ENCODE measurements at places on chromosomes 5 and 9. TPM values are rescaled to one million over a fixed set of nuclear protein-coding genes. Genes with fewer than 3 reads are reported as not detected.

PNPLA7 gene
- polyA plus RNA-seq, result 4.5 TPM

- DNase-seq, result peak; percentile 43
Measured at GRCh38 chr9:14692470-14693250, 572 bp downstream of the ZDHHC21 start.

- peak; percentile 84 for DNase-seq
Measured at GRCh38 chr5:127290019-127290945, at the start of gene MEGF10. Gene MEGF10, plus strand, starts transcription at chr5:127290796. Its CDS starts 40,513 bp downstream, at chr5:127331309.

GRCh38 chr5:88727705-88728313, 155.2 kb downstream of the MEF2C start:
- DNase-seq, result no peak

DNA sequence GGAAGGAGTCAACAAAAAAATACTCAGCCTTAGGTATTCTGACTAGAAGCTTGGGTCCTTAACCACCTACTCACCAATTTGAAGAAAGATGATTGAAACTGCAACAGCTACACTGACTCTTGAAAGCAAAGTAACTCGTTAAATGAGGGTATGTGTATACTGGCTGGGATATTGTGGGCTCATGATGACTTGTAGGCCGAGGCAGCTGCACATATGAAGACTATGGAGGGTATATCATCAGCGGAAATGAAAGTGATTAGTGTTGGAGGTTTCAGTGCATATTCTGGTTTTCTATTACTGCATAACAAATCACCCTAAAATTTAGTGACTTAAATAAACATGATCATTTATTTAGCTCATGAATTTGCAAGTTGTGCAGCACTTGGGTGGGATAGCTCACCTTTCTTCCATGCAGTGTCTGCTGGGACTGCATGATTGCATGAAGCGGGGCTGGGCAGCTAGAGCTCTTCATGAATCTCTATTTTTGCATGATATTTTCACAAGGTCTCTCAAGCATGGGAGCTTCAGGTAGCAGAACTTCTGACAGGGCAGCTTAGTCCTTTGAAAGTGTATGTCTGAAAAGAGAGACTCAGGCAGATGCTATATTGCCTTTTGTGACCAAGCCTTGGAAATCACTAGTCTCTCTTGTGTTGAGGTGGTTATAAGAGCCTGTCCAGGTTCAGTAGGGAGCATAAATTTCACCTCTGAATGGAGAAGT, 96.1 kb upstream of the CDKN2B start:
- DNase-seq, result no peak

DNA sequence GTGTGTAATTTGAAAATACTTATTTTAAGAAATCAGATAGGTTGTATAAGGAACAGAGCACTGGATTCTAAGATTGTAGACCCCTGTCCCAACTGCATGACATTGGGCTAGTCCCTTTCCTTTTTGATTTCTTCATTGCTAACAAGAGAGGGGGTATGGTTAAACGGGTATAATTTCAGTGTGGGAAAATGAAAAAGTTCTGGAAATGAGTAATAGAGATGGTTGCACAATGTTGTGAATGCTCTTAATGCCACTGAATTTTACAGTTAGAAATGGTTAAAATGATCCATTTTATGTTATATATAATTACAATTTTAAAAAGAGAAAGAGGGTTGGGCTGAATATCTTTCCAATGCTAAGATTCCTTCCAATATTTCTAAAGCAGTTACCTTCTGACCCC, 103.3 kb upstream of the LHFPL2 start:
- no peak for DNase-seq

DNA sequence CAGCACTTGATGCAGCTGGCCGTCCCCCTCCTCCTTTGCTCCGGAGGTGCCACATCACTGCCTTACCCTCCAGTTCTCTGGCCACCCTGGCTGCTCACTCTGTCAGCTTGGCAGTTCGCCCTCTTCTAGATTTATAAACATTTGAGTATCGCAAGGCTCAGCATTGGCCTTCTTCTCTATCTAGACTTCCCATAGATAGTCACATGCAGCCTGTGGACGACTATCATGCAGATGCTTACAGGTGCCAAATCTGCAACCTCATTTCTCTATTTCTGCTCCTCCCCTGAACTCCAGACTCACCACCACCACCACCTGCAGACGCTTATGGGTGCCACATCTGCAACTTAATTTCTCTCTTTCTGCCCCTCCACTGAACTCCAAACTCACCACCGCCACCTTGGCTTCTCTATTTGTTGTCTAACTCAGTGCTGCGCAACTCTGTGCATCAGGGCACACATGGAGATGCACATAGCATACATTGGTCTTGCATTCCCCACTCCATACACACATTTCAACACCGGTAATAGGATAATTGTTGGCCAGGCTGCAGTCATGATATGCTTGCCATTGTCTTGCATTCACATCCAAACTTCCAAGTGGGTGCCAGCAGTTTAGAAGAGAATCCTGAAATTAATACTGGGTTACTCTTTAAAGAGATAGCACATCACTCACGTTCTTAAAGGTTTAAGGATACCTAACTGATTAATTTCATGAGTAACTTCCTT, 1.9 kb upstream of the DAP start:
- DNase-seq, result no peak

DNA sequence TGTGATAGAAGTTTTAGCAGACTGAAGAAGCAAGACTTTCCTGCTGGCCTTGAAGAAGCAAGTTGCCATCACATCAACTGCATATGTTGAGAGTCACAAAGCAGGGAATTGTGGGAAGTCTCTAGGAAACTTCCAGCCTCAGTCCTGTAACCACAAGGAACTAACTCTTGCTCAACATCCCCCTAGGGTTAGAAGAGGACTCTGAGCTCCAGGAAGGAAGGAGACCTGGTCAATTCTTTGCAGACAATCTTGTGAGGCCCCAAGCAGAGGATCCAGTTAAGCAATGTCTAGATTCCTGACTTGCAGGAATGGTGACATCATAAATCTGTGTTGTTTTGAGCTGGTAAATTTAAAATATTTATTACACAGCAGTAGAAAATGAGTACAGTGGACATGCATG, 18.6 kb upstream of the ZNF366 start:
- DNase-seq, result no peak

- no peak for DNase-seq
Measured at GRCh38 chr9:38008168-38009034, 60.6 kb downstream of the SHB start.

DNA sequence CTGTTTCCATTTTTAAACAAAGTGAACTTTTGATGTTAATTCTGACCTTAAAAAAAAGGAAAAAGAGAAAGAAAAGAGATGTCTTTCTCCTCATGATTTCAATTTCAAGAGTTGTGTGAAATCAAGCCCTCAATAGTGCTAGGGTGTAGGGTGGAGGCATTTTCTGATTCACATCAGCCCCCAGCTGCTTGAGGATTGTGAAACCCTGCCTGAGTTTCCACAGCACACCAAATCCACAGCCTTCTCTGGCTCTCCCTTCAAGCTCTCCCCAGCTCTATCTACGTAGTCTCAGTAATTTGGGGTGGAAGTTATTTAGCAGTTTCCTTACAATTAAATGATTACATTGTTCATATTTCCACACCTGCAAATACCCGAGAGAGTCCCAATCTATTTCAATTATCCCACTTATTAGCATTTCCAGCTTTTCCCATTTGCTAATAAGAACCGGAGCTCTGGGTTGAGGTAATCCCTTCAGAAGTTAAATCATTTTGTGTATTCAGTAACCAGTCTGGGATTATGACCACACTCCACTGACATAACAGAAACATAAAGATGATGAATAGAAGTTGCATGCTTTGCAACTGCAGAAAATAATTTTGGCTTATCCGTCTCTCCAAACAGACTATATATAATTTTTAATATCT, 54.9 kb downstream of the MTX3 start:
- DNase-seq, result no peak

DNA sequence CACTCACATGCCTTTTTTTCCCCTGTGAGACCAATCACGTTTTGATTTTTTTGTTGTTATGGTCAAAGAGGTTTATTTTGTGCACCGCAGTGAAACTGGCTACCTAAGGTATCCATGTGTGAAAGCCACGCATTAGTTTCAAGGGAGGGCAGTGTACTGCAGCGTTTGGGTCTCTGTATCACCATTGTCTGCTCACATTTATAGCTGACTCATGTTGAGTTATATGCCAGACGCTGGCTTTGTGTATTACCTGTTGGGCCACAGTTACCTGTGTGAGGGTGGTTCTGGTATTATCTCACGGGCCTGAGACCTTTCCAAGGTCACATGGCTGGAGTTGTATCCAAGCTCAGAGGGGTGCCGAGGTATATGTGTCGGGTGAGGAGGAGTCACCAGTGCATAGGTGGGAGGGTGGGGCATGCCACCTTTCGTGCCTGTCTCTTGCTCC, 75.8 kb downstream of the ARHGAP26 start:
- no peak for DNase-seq

SLC6A18 gene
- not detected for polyA plus RNA-seq

GRCh38 chr5:33322632-33323031, 118.1 kb upstream of the TARS1 start:
- peak; percentile 70 for DNase-seq

GRCh38 chr9:21082671-21083070, 4.9 kb upstream of the IFNB1 start:
- no peak for DNase-seq

ARAP3 gene
- polyA plus RNA-seq, result 13.9 TPM

GRCh38 chr5:140044041-140044440, 942 bp upstream of the NRG2 start:
- DNase-seq, result no peak

DNA sequence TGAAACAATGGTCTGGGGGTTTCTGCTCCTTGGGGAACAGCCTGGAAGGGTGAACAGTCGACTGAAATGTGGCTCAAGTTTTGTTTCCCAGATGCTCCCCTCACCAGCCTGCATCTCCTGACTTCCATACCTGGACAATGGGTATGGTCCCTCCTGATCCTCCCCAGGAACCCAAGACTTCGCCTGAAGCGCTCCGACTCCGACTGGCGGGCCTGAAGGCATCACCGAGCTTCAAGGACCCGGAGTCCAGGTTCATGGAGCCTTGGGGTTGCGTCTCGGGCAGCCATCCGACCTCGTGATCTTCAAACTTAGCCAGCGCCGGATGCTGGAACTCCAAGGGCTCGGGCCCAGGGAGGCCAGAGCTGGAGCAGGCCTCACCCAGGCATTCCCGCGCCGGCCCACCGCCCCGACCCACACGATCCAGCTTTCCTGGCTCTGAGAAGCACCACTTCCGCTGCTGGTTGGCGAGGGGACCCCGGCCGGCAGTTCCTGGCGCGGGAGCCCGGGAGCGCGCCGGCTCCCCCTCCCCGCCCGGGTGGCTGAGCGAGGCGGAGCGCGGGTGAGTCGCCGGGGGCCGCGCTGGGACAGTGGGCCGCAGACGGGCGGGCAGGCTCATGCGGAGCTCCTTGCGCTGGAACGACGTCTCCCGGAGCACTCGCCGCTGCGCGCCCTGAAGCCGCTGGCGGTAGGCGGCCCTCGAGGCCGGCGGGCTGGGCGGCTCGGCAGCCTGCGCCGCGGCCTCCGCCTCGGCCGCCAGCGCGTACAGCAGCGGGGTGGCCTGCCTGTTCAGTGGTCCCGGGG, 5.2 kb downstream of the SHROOM1 start:
- DNase-seq, result no peak

DNA sequence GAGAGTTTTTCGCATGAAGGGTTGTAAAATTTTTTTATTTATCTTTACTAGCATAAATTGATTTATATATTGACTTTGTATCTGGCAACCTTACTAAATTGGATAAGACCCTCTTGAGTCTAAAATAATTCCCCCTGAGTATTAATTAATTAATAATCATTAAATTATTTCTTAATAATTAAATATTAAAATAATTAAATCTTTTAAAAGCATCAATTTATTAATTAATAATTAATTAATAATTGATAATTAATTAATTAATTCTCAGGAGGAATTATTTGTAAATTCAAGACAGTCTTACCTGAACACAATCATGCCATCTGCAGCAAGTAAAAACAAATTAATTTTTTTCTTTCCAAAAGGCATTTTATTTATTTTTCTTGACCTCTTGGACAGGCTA, 370.4 kb upstream of the PTPRD start:
- no peak for DNase-seq

PCA3 gene
- 0.72 TPM for polyA plus RNA-seq

- peak; percentile 63 for DNase-seq
Measured at GRCh38 chr5:16713386-16713928, 96.7 kb upstream of the RETREG1 start.

DNA sequence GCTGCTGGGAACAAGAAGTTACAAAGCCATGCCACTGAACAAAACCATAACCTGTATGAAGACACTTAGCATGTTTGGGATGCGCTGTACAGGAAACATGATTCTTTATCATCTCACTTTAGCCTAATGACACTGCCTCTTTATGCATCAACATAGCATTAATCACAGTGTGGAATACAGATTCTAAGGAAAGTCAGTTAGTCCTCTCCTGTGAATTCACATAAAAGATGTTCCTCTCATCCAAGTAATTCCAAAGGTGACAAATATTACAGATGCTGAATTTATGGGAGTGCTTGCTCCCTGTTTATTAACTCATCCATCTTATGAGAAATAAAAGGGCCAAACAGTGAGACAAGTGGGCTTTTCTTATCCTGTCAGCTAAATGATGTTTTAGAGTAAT, 1677.7 kb downstream of the EFNA5 start:
- no peak for DNase-seq

GRCh38 chr5:118988866-118989180, 476 bp upstream of the DTWD2 start:
- DNase-seq, result peak; percentile 18

GRCh38 chr5:90264689-90265544, 144.6 kb downstream of the CETN3 start:
- peak; percentile 71 for DNase-seq

- peak; percentile 2 for DNase-seq
Measured at GRCh38 chr5:134370311-134370870, 978 bp upstream of the UBE2B start.

Measured in hindlimb muscle (tissue), 1 donor.